Mesenchymal stem cell (in vitro differentiated cells and primary cell): ENCODE measurements at places on chromosomes 11 and 22.

DNA sequence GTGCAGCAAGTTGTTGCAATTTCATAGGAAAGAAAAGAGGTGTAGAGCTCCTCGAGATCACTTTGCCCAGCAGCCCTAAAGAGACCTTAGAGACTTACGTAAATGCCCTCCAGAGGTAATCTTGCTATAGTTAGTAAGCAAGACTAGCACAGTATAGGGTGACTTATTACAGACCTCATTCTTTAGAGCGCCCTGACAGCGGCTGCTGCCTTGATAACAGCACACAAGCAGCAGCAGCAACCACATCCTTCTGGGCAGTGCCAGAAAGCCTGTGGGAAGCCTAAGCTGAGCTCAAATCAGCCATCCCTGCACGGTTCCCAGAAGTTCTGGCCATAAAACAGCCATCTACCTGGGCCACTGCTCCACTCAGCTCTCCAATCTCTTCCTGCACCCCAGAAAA, 22.6 kb upstream of the OR56B1 start:
- DNase-seq, result no peak

- DNase-seq, result no peak
Measured at GRCh38 chr11:32187111-32187510, 96.2 kb downstream of the RCN1 start.

DNA sequence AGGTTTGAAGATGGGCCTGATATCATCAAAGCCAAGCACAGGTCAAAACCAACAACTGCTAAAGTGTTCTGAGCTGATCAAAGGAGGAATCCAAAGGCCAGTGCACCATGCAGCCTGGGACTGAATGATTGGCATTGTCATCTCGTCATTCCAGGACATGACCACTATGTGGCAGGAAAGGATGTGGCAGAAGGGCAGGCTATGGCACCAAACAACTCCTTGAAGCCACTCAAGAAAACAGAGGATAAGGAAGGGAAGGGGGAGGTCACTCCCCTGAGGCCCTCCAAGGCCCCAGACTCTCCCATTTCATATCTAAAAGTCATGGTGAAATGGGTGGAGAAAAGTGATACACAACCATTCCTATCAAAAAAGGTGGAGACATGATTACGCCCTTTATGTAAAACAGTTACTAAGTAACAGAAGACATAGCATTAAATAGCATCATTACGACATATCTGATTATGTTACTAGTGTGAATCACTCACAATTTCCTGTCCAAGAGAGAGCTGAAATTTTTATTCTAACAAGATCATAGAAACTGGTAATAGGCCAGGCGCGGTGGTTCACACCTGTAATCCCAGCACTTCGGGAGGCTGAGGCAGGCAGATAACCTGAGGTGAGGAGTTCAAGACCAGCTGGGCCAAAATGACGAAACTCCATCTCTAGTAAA, 49.3 kb downstream of the AHNAK start:
- peak; percentile 76 for DNase-seq

DNA sequence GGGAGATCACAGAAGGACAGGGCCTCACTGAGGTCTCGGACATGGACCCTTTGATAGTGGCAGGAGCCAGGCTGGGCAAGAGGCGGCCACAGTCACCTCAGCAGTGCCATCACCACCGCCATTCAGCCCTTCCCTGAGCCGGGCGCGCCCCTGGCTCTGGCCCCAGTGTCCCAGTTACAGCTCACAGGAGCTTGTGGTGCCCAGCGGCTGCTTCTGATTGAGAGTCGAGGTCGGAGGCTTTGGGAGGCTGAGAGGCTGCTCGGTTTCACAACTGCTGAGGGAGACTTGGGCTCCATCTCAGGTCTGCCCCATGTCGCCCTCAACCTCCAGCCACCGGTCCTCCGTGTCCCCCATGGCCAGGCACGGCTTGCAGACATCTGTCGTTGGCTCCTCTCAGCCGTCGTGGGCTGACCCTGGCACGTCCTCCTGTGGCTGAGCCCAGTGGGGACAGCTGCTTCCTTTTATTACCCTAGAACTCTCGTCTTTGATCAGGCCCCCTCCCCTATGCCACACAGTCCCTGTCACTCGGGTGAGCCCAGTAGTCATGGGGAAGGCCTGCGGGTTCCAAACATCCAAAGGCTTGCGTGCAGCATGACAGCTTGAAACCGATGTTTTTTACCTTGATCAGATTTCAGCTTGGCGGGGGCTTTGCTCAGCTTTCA, 28.4 kb upstream of the PPP6R3 start:
- DNase-seq, result no peak

- no peak for DNase-seq
Measured at GRCh38 chr22:48772286-48772907, 1055.3 kb downstream of the BRD1 start.
